ENCODE measurements at places on chromosomes 5 and 9. TPM values are rescaled to one million over a fixed set of nuclear protein-coding genes. Genes with fewer than 3 reads are reported as not detected.
A peak's percentile ranks its signal among the peaks of the same experiment; 100 is the strongest.

PPP3R2 gene
- not detected for polyA plus RNA-seq

DNA sequence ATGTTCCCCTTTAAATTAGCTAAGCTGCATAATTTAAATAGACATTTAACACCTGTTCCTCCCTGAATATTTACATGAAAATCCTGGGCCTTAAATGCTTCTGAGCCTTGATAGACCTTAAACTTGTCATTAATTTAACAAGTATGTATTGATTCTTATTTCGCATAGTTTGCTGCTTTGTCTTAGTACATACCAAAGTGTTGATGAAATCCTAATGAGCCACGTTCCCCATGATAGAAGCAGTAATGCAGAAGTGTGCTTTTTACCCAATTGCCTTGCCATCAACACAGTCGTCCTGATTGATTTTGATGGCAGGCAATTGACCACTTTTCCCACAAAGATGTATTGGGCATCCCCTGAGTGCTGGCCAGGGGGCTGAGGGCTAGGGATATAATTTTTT lies 213.5 kb downstream of the SGCD start:
- DNase-seq, result no peak

AFAP1L1 gene
- polyA plus RNA-seq, result 4.8 TPM

HAUS6 gene
- polyA plus RNA-seq, result 1.9 TPM

HAVCR1 gene
- polyA plus RNA-seq, result 0.65 TPM

DNA sequence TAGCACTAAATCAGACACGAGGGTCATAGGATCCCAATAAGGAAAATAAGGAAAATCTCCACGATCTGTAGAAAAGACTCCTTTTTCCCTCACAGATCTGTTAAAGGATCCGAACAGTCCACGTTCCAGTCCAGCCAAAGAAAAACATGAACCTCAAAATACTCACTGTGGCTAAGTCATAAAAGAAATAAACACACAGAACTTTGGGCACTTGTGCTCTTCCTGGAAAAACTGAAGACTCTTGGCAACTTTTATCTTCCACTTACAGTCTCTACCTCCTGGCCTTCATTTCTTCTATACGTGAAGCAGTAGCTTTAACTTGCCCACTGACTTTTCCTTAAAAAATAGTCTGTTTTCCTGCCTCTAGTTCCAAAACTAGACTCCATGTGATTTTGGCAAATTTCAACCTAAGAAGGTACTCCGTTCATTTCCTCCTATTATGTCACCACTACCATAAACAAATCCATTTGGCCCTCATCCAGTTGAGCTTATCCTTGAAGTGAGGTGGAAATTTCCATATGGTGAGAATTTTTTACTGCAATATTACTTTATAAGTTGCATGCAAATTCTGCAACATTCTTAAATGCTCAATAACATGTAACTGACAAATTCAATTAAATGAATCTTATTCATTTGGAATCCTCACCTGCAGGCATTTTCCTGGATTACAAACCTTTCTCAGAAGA lies 5.3 kb upstream of the LHFPL2 start:
- DNase-seq, result no peak

DNA sequence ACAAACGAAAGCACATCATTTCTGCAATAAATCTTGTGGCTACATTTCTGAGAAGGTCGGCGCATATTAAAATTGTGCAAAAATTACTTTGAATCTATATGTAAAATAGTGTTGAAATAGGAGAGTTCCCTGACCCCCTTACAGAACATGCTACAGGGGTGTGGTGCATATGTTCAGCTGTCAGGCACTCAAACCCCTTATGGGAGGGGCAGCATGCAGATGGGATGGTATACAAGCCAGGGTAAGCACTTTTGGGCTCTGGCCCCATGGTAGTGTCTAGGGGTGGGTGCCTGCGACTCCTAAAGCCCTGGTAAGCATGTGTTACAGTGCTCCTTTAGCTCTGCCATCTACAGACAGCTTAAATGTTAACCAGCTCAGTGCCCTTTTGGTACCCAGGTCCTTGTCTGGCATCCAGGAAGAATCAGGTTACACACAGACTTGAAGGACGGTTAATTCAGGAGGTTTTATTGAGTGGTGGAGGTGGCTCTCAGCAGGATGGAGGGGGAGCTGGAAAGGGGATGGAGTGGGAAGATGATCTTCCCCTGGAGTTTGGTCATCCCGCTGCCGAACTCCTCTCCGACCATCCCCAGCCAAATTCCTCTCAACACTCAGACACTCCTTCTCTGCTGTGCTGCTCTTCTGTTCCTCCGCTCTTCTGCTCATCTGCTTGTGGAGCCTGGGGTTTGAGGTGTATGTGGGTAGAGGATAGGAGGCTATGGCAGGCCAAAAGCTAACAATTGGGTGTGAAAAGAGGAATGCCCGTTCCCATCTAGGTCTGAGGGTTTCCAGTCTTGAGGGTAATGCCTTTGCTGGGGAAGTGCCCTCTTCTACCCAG lies 84.6 kb upstream of the RASEF start:
- no peak for DNase-seq

TTC39B gene
- 4.9 TPM for polyA plus RNA-seq

ADAMTS13 gene
- 3.6 TPM for polyA plus RNA-seq

DNA sequence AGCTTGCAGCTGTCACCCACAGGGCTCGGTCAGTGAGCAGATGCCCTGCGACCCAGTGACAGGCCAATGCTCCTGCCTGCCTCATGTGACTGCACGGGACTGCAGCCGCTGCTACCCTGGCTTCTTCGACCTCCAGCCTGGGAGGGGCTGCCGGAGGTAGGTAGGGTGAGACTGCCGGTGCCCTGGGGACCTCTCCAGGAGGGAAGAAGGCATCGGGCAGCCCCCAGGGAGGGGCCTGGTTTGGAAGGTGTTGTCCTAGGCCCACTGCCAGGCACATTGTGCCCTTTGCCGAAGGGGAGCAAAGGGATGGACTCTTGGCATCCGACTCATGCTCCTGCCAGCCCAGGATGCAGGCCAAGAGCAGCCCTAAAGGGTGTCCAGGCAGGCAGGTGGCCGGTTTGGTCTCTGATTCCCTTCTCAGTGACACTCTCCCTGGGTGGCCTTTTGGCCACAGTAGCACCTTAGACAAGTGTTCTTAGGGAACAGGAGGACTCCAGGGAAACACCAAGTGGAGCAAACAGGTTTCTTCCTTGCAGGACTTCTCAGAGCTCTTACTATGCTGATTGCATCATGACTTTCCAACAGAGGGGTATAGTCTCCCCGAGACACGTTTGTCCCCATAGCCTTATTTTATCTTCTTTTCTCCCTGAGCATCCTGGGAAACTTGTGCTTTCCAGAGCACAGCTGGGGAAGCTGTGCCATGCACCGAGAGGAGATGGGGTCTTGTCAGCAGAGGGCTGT lies 28.1 kb upstream of the AIF1L start:
- DNase-seq, result no peak

GRCh38 chr9:92044936-92045335 lies 70.3 kb downstream of the SPTLC1 start:
- no peak for DNase-seq

- DNase-seq, result no peak
These were observed 75.3 kb downstream of the ARHGAP26 start for GRCh38 chr5:142845402-142845921.

- DNase-seq, result peak; percentile 29
These were observed 68.3 kb downstream of the WNK2 start for GRCh38 chr9:93252116-93252780.

GRCh38 chr5:128919542-128919941 lies 45.7 kb upstream of the SLC27A6 start:
- DNase-seq, result no peak

GRCh38 chr9:9919174-9919775 lies 693.5 kb downstream of the PTPRD start:
- DNase-seq, result no peak

IL4 gene
- polyA plus RNA-seq, result not detected

- DNase-seq, result no peak
These were observed 174.6 kb downstream of the CD180 start for GRCh38 chr5:67021962-67022361.

- no peak for DNase-seq
These were observed 526 bp upstream of the STXBP1 start for GRCh38 chr9:127611603-127611898.

All from kidney (tissue), 22 donors.